H1 (cell line): ENCODE measurements at places on chromosomes 13 and 19. TPM values are rescaled to one million over a fixed set of nuclear protein-coding genes. Genes with fewer than 3 reads are reported as not detected.

Gene RPL28
- polyA plus RNA-seq = 6,692 and 8,402 TPM in 2 replicates

GRCh38 chr19:3644351-3645066 lies 17.9 kb upstream of the CACTIN start:
- no peak for DNase-seq

- no peak for DNase-seq
Observed at GRCh38 chr13:18212873-18213272, 968.8 kb downstream of the TUBA3C start.

DNA sequence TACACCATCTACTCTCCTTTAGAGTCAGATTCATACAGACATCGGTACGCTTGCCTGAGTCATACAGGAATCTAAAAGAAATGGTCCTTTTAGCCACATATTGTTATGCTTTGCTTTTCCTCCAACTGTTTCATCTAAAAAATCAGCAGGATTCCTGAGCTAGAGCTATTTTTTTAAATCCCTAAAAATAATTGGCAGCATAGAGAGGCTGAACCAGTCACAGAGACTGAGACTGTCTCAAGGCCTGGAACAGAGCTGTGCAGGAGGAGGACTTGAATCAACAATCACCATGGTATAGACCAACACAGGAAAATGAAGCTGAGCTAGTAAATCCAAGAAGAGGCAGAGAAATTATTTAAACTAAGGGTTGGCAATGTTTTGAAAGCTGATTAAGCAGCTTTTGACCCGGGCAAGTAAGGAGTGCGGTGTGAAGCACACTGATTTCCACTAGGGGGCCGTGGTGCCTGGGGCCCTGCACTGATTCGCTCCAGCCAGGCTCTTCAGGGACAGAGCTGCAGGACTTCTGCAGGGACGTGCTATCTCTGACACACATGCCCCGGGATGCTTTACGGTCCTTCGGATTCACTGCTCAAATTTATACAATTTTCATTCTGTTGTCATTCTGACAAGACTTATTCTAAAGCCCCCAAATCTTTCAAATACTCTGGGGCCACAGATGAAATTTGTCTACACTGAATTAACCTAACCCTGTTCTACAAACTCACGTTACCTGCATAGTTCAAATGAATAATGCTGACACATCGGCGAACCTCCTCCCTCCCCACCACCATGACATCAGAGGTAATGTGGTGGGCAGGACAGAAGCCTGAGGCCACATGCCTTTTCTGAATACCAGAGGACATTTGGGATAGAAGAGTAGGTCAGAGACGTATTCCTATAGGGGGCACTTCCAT lies 87.6 kb upstream of the SLC15A1 start:
- DNase-seq = peak; percentile 54

DNA sequence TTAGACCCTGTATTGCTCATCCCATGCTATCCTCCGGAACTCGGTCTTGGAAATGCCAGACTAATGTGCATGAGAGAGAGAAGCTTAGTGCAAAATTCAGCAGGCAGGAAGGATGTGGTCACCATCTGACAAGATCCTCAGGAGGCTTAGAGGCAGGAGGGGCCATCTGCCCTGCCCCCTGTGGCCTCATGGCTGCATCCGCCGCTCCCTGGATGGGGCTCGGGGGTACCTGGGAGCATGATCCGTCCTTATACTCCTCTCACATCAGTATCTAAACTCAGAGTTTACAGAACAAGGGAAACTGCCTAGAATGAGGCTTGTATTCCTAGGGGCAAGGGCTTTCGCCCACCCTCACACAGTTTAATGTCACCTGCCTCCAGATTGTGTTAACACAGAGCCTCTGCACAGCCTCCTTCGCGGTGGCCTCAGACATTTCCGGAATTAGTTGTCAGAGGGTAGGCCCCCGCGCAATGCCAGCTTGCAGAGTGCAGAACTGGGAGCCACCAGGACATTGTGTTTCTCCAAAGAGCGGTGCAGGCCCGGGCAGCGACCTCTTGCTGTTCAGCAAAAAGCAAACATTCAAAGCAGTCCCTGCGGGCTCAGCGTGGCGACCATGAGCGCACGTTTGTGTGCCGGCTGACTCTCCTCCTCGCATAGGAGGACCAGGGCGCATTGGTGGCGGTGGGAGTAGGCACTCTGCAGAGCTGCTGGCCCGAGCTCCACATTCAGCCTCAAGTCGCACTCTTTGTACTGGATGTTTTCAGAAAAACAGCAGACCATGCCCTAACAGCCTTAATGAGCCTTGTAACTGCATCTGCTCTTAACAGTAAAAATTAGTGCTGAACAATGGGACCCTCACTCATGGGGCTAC lies 39.1 kb downstream of the GPR12 start:
- DNase-seq = no peak

- no peak for DNase-seq
Observed at GRCh38 chr13:113845723-113846635, 17.9 kb downstream of the GAS6 start.

DNA sequence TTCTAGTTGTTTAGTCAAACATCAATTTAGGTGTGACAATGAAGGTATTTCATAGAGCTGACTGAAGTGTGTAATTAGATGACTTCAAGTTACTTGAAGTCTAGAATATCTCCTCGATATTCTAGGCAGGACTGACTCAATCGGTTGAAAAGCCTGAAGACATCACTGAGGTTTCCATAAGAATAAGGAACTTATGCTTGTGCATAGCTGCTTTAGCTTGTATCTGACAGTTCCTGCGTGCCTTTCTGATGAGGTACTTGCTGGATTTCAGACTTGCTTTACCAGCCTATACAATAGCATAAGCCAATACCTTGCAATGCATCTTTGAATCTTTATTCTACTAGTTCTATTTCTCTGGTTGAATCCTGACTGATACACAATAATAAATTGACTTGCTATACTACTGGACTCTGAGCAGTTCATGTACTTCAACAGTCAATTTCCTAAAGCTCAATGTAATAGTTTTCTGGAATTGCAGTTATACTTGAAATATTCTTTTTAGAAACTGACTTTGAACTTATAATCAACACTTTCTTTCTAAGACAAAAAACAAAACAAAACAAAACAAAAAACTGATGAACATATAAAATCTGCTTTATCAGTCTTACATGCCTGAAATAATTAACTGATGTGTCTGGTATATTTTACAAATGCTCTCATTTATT lies 1534.8 kb downstream of the SLITRK5 start:
- DNase-seq = no peak

- no peak for DNase-seq
Observed at GRCh38 chr19:19078801-19079200, 15.0 kb downstream of the SLC25A42 start.

GRCh38 chr13:112709825-112710783 lies 20.3 kb downstream of the ATP11A start:
- no peak for DNase-seq

DNA sequence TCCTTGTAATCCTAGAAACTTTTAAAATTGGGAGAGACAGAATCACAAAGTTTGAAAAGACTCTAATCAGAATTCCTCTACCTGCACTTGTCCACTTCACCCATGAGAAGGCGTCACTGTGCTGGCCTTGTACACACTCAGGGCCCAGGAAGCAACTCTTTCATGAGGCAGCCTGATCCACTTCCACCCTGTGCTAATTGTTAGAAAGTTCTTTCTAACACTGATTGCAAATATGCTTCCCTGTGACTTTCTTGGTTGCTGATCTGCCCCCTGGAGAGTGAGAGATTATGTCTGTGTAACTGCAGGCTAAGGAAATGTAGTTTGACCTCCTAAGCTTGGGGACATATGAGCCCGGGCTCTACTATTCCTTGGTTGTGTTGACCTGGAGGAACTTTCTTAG lies 494.6 kb downstream of the MYO16 start:
- no peak for DNase-seq

Gene FGF22
- 0.44 and 0.99 TPM in 2 replicates for polyA plus RNA-seq

Gene MYH14
- polyA plus RNA-seq = 17.3 and 25.3 TPM in 2 replicates
